ENCODE measurements at places on chromosomes 6 and 20.

GRCh38 chr6:109081516-109082187 is 13.0 kb downstream of the SESN1 start:
- DNase-seq, result no peak

DNA sequence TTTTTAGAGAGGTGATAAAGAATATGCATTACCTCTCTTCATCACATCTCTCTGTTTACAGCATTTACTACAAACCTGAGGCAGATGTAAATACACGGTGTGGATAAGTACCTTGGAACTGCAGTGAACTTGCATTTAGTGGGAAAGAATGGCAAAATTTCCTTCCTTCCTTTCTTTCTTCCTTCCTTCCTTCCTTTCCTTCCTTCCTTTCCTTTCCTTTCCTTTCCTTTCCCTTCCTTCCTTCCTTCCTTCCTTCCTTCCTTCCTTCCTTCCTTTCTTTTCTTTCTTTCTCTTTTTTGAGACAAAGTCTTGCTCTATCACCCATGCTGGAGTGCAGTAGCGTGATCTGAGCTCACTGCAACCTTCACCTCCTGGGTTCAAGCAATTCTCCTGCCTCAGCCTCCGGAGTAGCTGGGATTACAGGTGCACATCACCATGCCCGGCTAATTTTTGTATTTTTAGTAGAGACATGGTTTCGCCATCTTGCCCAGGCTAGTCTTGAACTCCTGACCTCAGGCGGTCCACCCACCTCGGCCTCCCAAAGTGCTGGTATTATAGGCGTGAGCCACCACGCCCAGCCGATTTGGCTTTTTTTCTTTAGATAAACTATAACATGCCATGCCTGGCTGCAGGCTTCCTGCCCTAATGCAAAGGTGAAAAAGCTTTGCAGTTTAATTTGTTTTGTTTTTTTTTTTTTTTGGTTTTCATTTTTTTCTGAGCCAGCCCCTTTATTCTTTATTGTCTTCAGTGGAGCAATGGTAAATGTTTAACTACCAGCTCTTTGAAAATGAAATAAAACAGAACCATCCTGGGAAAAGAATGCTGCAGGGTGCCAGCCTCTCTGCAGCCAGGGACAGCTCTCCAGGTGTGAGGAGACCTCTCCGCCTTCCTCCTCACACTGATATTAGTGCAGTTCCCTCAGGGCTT is 64.2 kb upstream of the NEDD9 start:
- no peak for DNase-seq

GRCh38 chr6:1871724-1872315 is 262.1 kb downstream of the FOXC1 start:
- DNase-seq, result no peak

DNA sequence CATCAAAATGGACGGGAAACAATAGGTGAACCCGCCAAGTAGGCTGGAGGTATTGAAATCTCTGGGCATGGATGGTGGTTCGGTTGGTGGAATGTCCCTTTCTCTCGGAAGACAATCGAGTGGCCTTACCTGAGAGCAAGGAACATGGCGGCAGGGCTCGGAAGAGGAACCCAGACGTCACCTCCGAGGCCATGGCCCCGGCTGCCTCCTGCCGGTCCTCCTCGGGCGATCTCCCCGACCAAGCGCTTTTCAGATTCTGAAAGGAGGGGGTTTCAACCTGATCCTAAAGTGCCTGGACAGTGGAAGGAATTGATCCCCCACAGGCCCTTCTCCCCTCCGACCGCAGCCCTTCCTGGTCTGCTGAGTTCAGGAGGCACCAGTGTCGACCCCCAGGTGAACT is 47.2 kb downstream of the GNAS-AS1 start:
- no peak for DNase-seq

- DNase-seq, result no peak
Measured at GRCh38 chr20:59782986-59783640, 150.3 kb downstream of the SYCP2 start.

DNA sequence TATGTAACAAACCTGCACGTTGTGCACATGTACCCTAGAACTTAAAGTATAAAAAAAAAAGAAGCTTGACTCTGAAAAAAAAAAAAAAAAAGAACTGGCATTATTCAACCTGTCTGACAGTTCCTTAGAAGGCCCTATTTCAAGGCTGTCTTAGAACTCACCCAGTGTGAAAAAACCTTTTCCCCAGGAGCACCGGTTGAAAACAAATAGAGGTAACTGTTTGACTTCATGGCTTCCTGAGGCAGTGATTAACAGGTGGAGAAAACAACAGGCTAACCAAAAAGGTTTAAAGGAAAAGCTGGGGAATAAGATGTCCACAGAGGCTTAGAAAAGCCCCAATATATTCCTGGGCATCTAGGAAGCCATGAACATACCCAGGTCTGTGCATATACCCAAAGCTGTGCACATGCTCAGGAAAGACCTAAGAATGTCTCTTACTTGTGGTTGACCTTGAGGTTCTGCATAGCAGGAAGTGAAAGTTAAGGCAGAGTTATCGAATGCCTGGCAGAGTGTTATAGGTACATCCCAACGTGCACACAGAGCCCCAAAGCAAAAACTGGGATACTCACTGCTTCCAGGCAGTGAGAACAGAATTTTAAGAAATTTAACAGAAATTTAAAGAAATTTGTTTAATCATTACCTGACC is 7.0 kb downstream of the UQCC1 start:
- DNase-seq, result no peak

- DNase-seq, result no peak
Measured at GRCh38 chr20:38248133-38248532, 12.4 kb downstream of the KIAA1755 start.

GRCh38 chr6:125294925-125295324 is 6.8 kb downstream of the HDDC2 start:
- no peak for DNase-seq

Data from CD4-positive, alpha-beta T cell treated with Interferon gamma for 1 hour (primary cell).